Stimulated activated CD4-positive, alpha-beta T cell treated with anti-CD3 and anti-CD28 coated beads, TNF-alpha, amount 100 ng/mL, for 48 hours (primary cell): ENCODE measurements at places on chromosomes 12 and 14.

DNA sequence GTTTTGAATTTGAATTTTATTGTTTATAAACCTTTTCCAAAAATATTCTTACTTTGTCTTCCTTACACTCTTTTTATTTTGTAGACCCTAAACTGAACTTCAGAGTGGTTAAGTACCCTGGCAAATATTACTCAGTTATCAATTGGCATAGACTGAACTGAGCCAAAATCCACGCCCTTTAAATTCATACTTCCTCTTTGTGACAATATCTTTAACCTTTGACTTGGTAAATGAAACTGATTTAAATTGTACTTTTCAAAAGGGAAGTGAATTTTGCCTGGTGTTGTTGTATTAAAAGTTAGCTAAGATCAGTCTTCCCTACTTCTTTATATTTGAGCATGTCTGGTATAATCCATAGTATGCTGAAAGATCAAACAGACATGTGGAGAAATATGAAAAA is 184.3 kb upstream of the USP15 start:
- DNase-seq: no peak

- DNase-seq: no peak
These were observed 1.1 kb downstream of the GXYLT1 start for GRCh38 chr12:42143452-42144157.

DNA sequence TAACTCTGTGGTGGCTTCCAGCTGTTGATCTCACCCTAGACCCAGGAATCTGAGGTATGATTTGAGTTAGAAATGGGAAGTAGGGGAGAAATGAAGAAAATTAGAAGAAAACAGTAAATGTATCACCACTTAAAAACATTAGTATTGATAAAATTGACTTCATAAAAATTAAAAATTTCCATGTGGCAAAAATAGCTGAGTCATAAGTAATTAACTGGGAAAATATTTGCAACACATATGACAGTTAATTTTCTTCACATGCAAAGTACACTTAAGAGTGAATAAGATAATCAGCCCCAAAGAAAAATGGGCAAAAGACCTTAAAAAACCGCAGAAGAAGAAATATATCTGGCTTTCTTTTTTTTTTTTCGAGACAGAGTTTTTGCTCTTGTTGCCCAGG is 25.5 kb upstream of the ADIPOR2 start:
- DNase-seq: no peak

DNA sequence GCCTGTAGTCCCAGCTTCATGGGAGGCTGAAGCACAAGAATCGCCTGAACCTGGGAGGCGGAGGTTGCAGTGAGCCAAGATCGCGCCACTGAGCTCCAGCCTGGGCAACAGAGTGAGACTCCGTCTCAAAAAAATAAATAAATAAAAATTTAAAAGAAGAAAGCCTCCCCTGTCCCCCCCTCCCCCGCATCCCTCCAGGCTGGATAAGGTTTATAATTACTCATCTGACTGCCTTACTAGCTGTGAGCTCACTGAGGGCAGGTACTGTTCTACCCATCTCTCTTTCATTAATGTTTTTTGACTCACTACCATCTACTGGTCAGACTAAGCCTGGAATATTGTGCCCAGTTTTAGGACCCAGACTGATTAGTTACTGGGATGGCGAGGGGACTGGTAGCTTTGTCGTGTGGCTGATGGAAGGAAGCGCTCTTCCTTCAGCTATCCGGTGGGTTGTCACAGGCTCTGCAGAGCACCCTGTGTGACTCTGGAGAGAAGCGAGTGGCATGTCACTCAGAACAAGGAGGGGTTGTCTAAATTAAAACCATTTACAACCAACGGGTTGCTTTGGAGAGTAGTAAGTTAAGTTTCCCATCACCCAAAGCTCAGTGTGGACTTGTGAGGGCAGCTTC is 16.9 kb downstream of the EVL start:
- DNase-seq: no peak

GRCh38 chr14:74349757-74350156 is 1.5 kb downstream of the VRTN start:
- no peak for DNase-seq

- DNase-seq: no peak
These were observed 26.6 kb upstream of the PNMA1 start for GRCh38 chr14:73740618-73741326.

DNA sequence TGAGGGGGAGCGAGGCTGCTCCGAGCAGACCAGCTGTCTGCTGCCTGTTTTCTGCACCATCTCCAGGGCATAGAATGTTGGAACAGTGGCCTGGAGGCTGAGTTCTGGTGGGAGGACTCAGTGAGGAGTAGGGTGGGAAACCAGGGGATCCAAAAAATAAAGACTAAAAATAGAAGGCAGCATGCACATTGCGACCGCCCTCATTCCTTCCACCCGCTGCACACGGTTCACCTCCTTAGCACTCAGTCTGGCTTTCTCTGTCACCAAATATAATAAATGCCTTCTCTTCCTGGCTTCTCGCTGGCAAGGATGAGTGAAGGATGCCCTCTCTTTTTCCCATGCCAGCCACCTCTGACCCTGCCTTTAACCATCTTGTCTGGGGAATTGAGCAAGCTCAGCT is 146.2 kb downstream of the AACS start:
- no peak for DNase-seq

DNA sequence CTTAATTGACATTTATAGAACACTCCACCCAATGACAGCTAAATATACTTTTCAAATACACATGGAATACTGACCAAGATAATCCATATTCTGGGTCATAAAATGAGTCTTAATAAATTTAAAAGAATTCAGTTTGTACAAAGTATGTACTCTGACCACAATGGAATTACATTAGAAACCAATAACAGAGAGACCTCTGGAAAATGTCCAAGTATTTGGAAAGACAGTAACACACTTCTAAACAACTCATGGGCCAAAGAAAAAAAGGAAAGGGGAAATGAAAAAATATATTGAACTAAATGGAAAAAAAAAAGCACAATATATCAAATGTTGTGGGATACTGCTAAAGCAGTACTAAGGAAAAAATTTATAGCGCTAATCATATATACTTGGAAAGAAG is 52.0 kb downstream of the CRACR2A start:
- no peak for DNase-seq

DNA sequence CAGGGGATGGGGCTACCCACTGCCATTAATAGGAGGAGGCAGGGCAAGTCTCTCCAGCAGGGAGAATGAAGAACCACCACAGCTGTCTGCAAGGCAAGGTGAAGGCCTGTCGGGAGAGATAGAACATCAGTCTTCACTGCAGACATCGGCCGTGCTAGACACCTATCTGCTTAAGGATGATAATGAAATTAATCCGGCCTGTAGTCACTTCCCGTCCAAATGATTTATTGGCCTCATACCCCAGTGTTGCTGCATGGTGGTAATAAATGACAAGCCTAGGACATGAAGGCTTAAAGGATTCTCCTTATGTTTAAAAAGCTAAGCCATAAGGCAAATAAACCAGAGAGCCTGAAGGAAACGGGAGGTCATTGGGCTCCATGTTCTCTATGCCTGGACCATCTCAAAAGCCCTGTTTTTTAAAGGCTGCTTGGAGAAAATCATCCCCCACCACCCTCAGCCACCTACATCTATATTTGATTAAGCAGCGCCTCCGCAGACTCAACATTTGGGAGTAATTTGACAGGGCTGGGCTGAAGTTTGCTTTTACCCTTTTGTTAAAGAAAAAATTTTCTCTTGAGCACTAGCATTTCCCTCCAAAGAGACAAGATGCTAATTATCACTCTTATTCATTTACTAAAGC is 137.7 kb downstream of the PLXNC1 start:
- DNase-seq: no peak

GRCh38 chr12:24661657-24662096 is 287.2 kb downstream of the BCAT1 start:
- DNase-seq: no peak

- no peak for DNase-seq
These were observed 378.9 kb downstream of the FUT8 start for GRCh38 chr14:65791191-65791981.

DNA sequence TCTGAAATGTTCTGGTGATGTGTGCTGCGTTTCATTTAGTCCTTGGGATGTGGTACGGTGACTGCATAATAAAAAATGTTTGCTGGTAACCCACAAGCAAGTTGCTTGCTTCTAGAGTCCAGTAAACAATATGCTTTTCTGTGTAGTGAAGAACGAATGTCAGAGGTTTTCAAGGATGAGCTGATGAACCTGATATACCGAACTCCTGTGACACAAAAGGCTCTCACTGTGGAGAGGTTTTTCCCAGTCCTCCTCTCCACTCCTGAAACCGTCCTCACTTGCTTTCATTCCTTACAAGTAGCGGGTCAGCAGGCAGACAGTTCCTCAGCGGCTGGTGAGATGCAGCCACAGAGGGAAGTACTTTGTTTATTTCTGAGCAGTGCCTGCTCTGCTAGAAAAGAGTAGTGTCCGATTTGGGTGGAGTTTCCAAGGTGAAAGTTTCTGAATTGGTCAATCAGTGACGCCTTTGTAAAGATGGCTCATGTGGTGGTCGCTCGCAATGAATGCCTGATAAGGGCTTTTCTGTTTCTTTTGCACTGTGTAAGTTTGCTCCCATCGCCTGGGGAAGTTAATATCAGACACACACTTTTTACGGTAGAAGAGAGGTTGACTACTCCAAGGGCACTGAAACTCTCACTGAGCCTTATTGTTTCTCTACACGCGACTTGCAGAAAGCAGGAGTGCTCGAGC is 3.0 kb downstream of the ETV6 start:
- no peak for DNase-seq

DNA sequence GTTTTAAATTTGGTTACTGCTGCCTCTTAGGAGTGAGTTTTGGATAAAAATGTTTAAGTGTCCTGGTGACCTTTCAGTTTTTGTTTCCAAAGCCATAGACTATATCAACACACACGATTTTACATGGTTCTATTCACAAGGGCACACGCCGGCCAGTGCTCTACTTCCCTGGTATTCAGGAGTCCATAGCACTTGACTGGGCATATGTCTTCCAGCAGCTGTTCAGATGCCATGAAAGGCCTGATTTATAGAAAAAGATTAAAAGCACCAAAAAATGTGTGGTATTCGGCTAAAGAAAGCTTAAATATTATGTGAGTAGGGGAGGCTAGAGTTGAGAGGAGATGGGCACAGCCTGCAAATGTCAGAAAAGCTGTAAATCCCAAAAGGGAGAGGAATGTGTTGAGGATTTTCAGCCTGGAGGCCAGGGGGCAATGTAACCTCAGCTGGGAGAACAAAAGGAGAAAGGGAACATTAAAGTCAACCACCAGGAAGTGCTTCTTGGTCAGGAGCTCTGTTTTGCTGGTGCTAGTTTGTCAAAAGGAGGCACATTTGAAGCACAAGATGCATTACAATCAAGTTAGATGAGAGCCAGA is 478.4 kb downstream of the RAD51B start:
- DNase-seq: no peak

- no peak for DNase-seq
These were observed at the start of gene BEGAIN for GRCh38 chr14:100587086-100587762. Gene BEGAIN (minus strand): TSS chr14:100587417. CDS start chr14:100587290, 127 bp downstream.
